Stimulated activated CD4-positive, alpha-beta T cell treated with anti-CD3 and anti-CD28 coated beads, TNF-alpha, amount 100 ng/mL, for 24 hours (primary cell): ENCODE measurements at places on chromosomes 7 and 10.

GRCh38 chr7:82441669-82442478, 1.7 kb downstream of the CACNA2D1 start:
- no peak for DNase-seq

- no peak for DNase-seq
These were observed 68.3 kb downstream of the GATA3 start for GRCh38 chr10:8122611-8123369.

GRCh38 chr10:45376371-45376801, 2.4 kb downstream of the ALOX5 start:
- no peak for DNase-seq

GRCh38 chr7:2175514-2175913, 57.2 kb downstream of the MAD1L1 start:
- no peak for DNase-seq

- DNase-seq = no peak
These were observed 6.1 kb downstream of the CHRM2 start for GRCh38 chr7:136874393-136875032.

DNA sequence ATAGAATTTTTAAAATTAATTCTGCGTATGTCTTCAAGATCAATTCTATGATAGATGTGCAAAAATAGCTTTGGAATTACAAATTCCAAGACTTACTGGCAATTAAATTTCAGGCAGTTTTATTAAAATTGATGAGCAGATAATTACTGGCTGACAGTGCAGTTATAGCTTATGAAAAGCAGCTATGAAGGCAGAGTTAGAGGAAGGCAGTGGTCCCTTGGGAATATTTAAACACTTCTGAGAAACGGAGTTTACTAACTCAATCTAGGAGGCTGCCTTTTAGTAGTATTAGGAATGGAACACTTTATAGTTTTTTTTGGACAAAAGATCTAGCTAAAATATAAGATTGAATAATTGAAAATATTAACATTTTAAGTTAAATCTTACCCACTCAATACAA, 70.8 kb downstream of the CFTR start:
- DNase-seq = no peak

DNA sequence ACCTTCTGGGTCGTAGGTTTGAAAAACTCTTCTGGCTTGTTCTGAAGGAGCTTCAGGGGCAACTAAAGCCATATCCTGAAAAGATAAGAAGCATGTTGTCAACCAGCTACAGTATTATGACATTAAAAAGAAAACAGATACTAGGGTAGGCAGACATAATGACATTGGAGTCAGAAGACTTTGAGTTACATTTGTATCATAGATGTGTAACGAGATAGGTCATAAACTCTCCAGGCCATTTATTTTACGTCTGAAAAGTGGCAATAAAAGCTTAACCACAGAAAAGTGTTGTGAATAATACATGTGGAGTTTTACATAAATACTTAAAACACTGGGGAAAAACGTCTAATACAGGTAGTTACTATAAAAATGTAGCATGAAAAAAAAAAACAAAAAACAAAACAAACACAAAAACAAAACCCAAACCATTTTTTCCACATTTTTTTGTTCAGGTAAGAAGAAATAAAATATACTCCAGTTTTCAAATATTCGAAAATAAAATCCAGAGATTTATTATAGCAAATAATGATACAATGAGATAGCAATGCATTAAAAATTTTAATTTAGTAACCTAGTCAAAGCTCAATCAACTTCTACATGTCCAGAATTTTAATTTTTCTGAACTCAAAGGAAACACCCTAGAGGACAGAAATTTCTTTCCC, 64.1 kb downstream of the MINDY3 start:
- DNase-seq = no peak

GRCh38 chr7:139598642-139599041, 75.2 kb downstream of the CLEC2L start:
- DNase-seq = no peak

DNA sequence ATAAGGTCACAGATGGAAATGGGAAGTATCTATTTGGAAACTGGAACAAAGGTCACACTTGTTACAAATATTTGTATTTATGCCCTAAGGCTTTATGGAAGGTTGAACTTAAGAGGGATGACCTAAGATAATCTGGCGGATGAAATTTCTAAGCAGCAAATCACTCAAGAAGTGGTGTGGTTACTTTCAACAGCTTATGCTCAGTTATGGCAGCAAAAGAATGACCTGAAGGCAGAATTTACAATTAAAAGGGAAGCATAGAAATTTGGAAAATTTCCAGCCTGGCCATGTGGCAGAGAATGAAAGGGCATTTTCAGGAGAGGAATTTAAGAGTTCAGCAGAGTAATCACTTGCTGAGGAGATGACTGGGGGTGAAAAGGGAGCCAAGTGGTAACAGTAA, 95.8 kb upstream of the TNS3 start:
- no peak for DNase-seq

- peak; percentile 33 for DNase-seq
These were observed 1.6 kb downstream of the KLHDC10 start for GRCh38 chr7:130071701-130072622.

GRCh38 chr7:114981323-114981722, 59.4 kb downstream of the MDFIC start:
- DNase-seq = no peak
